ENCODE measurements at places on chromosomes 7 and 10.

DNA sequence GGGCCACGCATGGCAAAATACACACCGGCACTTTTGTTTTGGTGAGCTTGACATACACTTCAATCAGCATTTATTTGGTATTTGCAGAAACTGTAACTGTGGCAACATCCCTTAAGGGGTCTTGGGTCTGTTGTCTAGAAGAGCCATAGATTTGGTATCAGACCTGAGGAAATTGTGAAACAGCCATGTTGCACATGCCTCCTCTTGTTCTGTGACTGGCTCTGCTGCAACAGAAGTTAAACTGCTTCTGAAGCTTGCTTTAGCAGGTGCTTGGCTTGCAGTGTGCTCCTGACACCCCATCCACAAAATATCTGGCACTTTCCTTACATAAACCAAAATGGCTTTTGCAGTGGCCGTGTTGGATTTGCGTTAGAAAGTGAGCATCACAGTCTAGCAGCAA, 247.3 kb downstream of the GATA3 start:
- no peak for DNase-seq

DNA sequence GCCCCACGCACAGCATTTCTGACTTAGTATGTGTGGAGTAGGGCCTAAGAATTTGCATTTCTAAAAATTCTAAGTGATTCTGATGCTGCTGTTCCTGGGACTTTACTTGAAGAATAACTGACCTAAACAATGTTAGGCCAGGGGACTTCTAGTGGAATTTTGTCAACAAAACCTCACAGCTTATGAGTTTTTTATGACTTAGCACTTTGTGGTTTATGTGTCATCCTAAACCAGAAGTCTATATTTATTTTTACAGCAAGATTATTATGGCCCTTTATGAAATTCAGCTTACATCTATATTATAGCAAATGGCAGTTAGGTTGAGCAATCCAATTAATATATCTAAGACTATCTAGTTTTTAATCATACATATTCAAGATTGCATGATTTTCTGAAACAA, 24.6 kb upstream of the BET1 start:
- no peak for DNase-seq

DNA sequence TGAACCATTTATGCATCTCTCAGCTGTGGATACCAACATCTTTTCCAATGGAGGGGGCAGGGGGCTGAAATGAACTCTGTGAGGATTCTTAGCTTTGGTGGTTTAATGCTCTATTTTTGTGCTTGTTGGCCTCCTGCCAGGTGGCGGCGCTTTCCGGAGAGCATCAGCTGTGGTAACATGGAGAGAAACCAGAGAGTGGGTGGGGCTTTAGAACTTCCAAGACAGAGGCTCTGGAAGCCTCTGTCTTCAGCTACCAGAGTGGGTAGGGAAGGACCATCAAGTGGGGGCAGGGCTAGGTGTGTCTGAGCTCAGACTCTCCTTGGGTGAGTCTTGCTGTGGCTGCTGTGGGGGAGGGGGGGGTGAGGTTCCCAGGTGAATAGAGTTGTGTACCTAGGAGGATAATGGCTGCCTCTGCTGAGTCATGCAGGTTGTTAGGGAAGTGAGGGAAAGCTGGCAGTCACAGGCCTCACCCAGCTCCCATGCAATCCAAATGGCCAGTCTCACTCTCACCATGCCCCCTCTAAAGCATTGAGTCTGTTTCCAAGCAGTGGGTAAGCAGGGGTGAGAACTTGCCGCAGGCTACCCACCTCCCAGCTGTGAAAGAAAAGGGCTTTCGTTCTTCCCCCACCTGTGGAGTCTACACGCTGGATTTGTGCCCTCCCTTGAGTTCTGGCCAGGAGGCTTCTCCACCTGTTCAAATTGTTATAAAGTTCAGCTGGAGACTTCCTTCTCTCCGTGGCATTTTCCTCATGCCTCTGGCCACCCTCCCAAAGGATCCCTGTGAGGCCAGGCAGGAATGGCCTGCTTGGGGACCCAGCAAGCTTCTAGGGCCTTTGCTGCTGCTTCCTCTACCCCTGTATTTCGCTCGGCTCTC, 527.0 kb downstream of the NEBL start:
- no peak for DNase-seq

DNA sequence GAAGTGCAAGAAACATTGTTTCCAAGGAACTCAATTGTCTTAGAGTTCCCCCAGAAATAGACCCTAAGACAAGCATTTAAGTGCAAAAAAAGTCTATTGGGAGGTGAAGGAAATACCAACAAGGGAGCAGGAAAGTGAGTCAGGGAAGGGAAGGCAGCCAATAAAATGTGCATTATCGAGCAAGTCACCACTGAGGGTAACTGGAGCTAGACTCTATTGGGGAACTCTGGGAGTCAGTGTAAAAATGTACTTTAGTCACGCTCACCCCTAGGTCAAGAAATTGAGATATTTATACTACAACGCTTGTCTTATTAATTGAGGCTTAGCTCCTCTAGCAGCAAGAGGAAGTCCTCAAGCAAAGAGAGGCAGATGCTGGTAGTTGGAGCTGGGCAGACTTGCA, 137.7 kb downstream of the RTKN2 start:
- no peak for DNase-seq

DNA sequence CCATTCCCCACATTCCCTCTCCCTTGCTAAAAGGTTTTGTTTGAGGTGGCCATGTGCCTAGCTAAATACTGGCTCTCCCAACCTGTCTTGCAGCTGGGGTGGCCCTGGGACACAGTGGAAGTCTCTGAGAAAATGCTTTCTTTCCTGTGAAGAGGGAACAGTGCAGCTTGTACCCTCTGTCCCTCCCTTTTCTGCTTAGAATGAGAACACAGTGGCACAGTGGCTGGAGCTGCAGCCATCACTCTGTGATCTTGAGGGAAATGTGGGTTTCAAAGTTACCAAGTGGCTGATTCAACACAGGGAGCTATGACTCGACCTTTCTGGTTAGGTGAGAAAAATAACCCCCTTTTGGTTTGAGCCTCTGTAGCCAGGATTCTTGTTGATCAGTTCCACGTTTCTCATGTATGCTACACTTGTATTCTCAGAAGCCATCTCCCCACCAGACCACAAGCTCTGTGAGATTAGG, 62.7 kb upstream of the CARD11 start:
- DNase-seq = no peak

DNA sequence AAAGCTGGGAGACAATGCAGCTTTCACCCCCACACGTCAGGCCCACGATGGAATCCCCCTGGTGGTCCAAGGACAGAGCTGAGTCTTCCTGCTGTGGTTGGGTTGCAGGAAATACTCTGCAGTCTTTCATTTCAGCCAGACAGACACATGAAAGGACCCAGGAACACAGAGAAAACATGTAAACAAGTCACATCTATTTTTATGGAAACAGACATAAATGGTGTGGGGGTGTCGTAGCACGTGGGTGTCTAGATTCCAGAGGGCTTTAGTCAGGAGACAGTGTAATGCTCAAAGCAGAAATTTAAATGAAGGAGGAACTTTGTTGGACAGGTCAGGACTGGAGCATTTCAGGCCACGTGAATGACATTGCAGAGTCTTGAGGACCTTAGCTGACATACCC, 444.6 kb downstream of the SUGCT start:
- no peak for DNase-seq

DNA sequence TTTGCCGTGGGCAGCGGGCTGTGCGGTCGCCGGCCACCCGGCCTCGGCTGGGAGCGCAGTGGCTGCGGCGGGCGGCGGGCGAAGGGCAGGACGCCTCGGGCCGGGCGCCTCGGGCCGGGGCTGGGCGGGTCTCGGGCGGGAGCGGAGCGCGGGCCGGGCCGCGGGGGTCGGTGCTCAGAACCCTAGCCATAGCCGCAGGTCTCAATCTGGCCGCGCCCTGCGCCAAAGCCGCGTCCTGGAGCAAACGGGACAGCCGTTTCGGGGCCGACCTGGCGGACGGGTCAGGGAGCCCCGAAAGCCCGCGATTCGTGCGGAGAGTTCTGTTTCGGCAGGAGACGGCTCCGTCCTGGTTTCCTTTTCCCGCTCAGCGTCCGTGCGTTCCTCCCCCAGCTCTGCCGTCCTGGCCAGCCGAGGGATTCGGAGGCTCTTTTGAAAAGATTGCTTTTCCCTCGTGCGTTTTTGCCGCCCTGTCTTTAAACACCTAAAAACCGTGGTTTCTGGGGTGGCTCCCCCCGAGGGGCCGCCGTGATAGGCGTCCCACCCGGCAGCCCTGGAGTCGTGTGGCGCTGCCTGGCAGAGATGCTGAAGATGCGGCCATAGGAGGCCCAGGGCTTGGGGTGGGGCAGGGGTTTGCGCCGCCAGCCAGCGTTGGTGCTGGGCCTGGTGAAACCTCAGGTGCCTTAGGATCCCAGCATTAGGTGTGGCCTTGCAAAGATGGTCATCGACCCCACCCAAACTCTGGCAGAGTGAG, 727 bp downstream of the RET start:
- no peak for DNase-seq

GRCh38 chr7:159046300-159046699, 98.4 kb downstream of the VIPR2 start:
- DNase-seq = no peak

DNA sequence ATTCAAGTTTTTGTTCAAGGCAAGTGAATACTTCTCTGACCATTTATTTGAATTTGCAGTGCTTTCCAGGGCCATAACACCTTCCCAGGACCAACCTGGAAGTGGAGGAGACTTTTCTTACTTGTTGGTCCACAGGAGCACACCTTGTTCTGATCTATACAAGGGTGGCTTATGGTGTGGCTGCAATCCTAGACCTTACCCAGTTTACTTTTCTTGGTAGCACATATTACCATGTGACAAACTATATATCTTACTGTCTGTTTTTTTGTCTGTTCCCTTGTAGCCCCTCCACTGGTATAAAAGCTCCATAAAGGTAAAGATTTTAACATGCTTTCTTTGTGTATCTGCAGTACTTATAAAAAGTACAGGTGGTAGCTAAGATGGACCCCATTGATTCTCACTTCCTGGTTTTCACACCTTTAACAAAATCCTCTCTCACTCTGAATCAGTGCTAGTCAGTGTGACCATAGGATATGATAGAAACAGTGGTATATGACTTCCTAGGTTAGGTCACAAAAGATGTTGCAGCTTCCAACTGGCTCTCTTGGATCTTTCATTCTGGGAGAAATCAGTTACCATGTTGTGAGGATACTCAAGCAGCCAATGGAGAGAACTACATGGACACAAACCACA, 5.6 kb upstream of the ASB4 start:
- DNase-seq = no peak

- no peak for DNase-seq
Observed at GRCh38 chr7:102115931-102116330, 170.7 kb upstream of the SH2B2 start.

- no peak for DNase-seq
Observed at GRCh38 chr7:27254625-27255024, 12.0 kb downstream of the EVX1 start.

DNA sequence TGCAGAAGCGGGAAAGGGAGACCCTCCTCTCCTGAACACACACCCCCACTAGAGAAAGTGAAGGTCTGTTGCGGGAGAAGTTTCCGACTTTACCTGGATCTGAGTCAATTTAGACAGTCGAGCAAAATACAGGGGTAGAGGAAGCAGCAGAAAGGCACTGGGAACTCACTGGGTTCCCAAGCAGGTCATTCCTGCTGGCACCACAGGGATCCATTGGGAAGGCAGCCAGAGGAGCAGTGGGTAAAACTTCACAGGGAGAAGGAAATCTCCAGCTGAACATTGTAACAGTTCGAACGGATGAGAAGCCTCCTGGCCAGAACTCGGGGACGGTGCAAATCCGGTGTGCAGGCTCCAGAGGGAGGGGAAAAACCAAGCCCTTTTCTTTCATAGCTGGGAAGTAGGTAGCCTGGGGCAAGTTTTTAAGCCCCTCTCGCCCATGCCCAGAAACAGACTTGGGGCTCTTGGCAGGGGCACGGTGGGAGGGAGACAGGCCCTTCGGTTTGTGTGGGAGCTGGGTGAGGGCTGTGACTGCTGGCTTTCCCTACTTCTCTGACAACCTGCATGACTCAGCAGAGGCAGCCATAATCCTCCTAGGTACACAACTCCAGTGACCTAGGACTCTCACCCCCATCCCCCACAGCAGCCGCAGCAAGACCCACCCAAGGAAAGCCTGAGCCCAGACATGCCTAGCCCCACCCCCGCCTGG, 51.9 kb downstream of the DDC start:
- no peak for DNase-seq

DNA sequence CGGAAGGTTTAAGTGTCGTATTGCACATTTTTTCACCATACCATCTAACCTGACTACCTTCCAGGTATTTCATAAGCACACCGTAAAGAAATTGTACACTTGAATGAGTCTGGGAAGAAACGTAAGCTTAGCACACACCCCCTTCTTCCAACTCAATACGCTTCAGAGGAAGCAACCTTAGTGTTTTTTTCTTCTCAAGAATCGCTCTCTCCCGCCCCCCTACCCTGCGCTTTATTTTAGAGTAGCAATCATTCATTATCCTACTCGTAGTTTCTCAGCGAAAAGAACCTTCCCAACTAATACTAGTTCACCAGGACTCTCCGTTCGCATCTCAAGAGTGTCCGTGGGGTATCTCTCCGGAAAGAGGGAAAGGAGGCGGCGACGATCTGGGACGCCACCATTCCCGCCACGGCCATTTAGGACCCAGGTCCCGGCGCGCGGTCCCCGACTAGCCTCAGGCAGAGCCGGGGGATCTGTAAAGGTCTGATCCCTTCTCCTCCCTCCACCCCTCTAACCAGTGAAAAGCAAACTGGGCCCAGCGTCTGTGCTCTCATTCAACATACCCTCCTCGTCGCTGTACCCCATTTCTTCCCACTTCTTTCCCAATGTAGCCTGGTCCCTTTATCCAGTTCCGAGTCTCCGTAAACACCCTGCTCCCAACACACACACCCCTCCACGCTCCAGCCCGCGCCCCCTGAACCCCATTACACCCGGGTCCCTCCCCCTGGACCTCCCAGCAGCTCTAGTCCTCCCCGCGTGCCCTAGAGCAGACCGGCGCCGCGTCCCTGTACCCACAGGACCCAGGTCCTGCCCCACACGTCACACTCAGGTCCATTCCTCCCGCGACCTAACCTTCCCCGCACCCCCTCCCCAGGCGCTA, 16.0 kb downstream of the MYOZ1 start:
- DNase-seq = no peak

DNA sequence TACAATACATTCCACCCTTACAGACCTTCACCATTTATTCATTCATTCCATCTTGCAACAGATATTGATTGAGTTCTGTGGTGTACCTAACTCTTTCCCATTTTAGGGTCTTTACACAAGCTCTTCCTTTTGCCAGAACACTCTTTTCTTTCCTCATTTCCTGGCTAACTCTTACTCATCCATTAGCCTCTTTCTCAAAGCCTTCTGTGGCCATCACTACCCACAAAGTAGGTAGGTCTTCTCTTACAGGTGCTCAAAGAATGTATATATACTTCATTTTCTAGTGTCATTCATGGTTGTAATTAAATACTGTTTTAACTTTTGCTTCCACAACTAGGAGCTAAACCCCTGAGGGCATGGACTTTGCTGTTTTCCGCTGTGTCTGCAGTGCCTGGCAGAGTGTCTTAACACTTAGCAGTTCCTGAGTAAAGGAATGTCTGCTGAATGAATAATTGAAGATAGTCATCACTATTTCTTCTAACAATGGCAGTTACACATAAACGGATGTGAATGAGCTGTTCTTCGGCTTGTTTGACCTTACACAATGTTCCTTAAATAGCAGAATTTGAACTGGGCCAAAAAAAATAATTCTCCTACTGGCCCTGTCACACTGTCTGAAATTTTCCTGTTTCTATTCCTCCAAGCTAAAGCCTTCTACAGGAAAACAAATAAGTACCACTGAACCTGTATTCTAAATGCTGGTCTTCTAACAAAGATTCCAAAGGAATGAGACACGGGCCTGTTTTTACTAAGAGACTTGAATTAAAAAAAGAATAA, 15.1 kb downstream of the BCAP29 start:
- no peak for DNase-seq

- no peak for DNase-seq
Observed at GRCh38 chr10:80750268-80750667, 212.6 kb downstream of the SH2D4B start.
